ENCODE measurements at places on chromosomes 3 and 15.

GRCh38 chr3:117706037-117706436 lies 996.5 kb downstream of the TUSC7 start:
- H3K27ac ChIP-seq: no peak overlapping the region
- no peak for DNase-seq
- no peaks in the 10 kb centered on the region for H3K36me3 ChIP-seq
- no peaks in the 10 kb centered on the region for H3K27me3 ChIP-seq
- H3K4me1 ChIP-seq: no peaks in the 10 kb centered on the region

DNA sequence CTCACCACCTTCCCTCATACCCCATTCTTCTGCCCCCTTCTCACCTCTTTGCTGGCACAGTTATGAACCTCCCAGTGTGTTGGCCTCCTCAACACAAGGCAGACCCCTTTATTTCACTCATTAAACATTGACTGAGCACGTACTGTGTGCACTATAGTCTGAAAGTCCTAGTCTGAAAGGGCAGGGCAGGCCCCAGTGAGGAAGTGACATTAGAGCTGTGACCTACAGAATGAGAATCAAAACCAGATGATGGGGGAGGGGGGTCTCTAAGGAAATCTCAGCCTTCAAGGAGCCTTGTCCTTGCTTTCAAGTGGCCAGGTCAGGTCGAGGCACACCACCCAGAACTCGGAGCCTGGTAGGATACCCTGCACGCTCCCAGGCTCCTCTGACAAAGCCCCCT lies 3.5 kb downstream of the SLC28A1 start:
- no peaks in the 10 kb centered on the region for H3K4me1 ChIP-seq
- H3K27ac ChIP-seq: no peak overlapping the region
- no peak for DNase-seq
- H3K36me3 ChIP-seq: no peaks in the 10 kb centered on the region
- H3K27me3 ChIP-seq: no peaks in the 10 kb centered on the region

DNA sequence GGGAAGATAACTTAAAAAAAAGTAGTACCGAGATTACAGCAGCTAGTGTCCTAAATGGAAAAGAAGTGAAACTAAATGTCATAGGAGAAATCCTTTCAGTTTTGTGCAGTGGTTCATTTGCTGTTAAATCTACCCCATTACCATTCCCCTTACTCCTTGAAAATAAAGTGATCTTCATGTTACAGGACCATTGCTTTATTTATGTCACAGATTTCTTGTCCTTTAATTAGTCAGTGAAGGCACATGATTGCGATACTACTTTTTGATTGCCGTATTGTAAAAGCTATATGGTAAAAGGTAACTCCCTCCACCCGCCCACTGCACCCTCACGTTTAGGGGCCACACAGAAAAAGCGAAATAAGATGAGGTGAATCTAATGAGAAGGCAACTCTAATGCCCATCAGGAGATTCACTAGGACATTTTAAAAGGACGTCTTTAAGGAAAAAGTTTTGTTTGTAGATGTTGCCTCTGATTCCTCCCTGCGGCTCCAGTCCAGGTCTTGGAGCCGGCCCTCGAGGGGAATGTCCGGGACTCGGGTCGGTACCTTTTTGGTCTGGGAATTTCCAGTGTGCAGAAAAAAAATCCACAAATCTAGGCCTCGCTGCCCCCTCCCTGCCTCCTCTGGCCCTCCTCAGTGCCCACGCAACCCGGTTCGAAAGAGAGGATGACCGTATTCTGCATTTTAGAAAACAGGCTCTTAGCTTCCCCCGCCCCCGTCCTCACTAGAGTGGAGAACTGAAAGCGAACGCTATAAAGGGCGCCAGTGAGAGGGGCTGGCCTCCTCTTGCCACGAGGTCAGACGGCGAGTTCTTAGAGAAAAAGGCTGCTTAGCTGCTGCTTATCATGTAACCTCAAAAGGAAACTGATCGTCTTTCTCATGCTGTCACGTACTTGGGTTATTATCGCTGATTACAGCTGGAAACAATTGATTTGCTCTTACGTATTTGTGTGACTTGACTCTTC lies 21.8 kb upstream of the NFKBIZ start:
- no peaks in the 10 kb centered on the region for H3K36me3 ChIP-seq
- DNase-seq: peak; percentile 89

- H3K27me3 ChIP-seq: no peaks in the 10 kb centered on the region
- H3K4me1 ChIP-seq: no peaks in the 10 kb centered on the region
- H3K27ac ChIP-seq: no peak overlapping the region
- H3K4me3 ChIP-seq: no peak overlapping the region
Measured at GRCh38 chr15:38197553-38197952, 55.1 kb upstream of the SPRED1 start.

DNA sequence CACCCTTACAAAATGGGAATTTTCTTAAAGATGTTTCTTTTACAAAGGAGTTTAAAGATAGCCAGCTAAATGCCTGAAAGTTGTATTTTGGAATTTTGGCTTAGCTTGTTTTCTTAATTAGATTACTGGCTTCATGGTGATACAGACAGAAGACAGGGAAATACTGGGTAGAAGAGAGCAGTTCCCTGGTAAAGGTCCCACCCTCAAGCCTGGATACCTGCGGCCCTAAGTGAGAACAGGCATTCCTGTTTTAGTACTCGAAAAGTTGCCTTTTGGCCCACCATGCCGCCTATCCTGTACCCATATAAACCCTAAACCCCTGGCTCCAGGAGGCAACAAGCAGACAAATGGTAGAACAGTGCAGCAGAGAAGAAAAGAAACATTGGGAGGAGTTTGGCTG lies 29.4 kb downstream of the SETMAR start:
- no peaks in the 10 kb centered on the region for H3K27me3 ChIP-seq
- H3K4me3 ChIP-seq: no peak overlapping the region
- H3K27ac ChIP-seq: no peak overlapping the region
- no peak for DNase-seq
- H3K4me1 ChIP-seq: peaks cover 2% of the 10 kb centered on the region

DNA sequence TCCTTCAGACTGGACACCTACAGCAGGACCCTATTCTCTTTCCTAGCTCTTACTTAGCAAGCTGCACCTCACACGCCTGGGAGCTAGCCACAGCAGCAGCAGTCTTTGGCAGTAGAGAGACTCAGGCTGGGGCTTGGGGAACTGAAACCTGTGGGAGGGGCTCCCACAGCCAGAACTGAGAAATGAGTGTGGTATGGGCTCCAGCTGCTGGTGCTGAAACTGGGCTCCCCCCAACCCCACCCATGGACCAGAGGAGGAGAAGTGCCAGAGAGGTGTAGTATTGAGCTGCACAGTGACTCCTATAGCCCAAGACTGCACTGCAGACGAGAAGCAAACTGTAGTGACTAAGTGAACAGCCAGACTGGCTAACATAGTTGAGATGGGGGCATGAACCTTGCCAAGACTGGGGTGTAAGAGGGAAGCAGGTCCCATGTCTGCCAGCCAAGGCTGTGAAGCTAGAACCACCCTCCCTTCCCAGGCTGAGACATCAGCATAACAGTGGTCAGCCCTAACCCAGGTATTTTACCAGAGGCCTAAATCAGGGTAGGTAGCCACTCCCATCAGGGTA lies 62.5 kb downstream of the MYO5A start:
- DNase-seq: no peak
- no peaks in the 10 kb centered on the region for H3K36me3 ChIP-seq
- no peaks in the 10 kb centered on the region for H3K4me1 ChIP-seq

- DNase-seq: no peak
- no peaks in the 10 kb centered on the region for H3K4me1 ChIP-seq
- no peaks in the 10 kb centered on the region for H3K36me3 ChIP-seq
- no peak overlapping the region for H3K27ac ChIP-seq
- H3K27me3 ChIP-seq: no peaks in the 10 kb centered on the region
Measured at GRCh38 chr3:178456621-178457285, 79.5 kb upstream of the KCNMB2 start.

DNA sequence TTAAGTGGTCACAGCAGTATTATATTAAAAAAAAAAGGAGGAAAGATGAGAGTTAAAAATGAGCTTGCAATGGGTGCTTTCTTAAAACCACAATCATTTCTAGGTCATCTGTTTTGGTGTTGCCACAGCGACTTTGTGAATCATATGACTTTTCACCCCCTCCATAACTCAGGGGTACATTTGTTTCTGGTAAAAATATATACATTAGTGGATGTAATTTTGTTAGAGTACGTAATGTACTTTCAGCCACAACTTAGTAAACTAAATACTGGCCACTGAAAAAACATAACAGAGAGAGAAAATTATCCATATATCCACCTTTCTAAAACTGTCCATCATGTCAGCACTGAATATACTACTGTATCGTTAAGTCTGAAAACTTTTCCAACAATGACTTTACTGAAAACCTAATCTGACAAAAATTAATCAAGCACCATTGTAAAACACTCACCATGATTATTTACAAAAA lies 3.4 kb downstream of the ANKRD28 start:
- DNase-seq: no peak
- peaks cover 13% of the 10 kb centered on the region for H3K4me1 ChIP-seq
- no peak overlapping the region for H3K27ac ChIP-seq
- peak overlapping the region; percentile 46 for H3K4me3 ChIP-seq
- H3K36me3 ChIP-seq: no peaks in the 10 kb centered on the region

- no peaks in the 10 kb centered on the region for H3K4me1 ChIP-seq
- H3K4me3 ChIP-seq: no peak overlapping the region
- no peak overlapping the region for H3K27ac ChIP-seq
- DNase-seq: no peak
Measured at GRCh38 chr3:160125258-160125657, 100.0 kb upstream of the C3orf80 start.

DNA sequence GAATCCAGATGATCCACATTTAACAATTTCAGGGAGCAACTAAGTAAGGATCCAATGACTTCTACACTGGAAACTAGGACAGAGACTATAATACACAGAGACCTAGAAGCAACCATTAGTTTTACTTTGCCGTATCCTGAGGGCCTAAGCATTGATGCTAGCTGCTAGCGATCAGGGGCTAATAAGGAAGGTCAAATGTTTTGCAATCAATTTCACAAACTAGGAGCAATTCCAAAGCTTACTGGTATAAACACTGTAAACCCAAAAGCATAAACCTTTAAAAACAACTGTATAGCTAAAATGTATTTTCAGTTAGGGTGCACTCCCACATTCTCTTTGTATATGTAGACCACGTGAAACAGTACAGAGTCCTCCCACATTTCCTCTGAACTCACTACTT lies 31.5 kb downstream of the FBN1 start:
- no peak for DNase-seq
- no peaks in the 10 kb centered on the region for H3K27me3 ChIP-seq
- H3K4me1 ChIP-seq: peaks cover 5% of the 10 kb centered on the region
- H3K36me3 ChIP-seq: no peaks in the 10 kb centered on the region

DNA sequence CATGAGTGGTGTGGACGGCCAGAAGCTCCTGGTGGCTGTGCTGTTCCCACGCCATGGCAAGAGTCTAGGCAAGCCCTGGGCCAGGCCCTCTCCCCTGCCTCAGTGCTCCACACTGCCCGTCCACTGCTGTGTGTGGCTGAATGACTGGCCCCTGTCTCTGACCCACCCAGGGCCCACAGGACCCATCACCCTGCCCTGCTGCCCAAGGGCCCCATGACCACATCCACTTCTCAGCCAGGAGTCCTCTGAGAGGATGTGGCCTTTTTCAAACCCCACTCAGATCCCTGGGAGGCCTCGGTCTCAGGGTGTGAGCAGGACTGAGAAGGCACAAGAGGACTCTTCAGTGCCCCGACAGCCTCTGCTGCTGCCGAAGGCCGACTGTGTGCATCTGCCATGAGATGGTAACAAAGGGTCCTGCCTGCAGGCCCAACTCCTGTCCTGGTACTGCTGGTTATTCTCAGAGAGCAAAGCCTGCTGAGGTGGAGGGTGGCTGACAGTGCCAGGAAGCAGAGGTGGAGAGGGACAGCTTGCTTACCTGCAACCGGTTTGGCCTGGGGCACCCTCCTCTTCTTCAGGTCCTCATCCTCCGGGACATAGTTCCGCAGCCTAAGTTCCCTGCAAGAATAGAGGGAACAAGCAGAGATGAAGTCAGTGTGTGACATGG lies 47.5 kb downstream of the PTH1R start:
- H3K36me3 ChIP-seq: peaks cover 66% of the 10 kb centered on the region
- H3K27ac ChIP-seq: peak overlapping the region; percentile 56
- no peak for DNase-seq
- H3K4me3 ChIP-seq: no peak overlapping the region
- H3K27me3 ChIP-seq: no peaks in the 10 kb centered on the region
- peaks cover 50% of the 10 kb centered on the region for H3K4me1 ChIP-seq

- H3K36me3 ChIP-seq: peaks cover 2% of the 10 kb centered on the region
- DNase-seq: no peak
- no peak overlapping the region for H3K27ac ChIP-seq
- no peak overlapping the region for H3K4me3 ChIP-seq
Measured at GRCh38 chr15:82737975-82738374, 28.3 kb upstream of the AP3B2 start.

GRCh38 chr15:44710236-44711095 lies 657 bp downstream of the PATL2 start:
- peak; percentile 71 for DNase-seq
- peaks cover 47% of the 10 kb centered on the region for H3K4me1 ChIP-seq
- no peaks in the 10 kb centered on the region for H3K27me3 ChIP-seq

- H3K4me1 ChIP-seq: no peaks in the 10 kb centered on the region
- no peak for DNase-seq
- no peak overlapping the region for H3K4me3 ChIP-seq
- H3K27ac ChIP-seq: no peak overlapping the region
- H3K36me3 ChIP-seq: no peaks in the 10 kb centered on the region
- no peaks in the 10 kb centered on the region for H3K27me3 ChIP-seq
Measured at GRCh38 chr3:3636815-3637214, 162.4 kb upstream of the LRRN1 start.

DNA sequence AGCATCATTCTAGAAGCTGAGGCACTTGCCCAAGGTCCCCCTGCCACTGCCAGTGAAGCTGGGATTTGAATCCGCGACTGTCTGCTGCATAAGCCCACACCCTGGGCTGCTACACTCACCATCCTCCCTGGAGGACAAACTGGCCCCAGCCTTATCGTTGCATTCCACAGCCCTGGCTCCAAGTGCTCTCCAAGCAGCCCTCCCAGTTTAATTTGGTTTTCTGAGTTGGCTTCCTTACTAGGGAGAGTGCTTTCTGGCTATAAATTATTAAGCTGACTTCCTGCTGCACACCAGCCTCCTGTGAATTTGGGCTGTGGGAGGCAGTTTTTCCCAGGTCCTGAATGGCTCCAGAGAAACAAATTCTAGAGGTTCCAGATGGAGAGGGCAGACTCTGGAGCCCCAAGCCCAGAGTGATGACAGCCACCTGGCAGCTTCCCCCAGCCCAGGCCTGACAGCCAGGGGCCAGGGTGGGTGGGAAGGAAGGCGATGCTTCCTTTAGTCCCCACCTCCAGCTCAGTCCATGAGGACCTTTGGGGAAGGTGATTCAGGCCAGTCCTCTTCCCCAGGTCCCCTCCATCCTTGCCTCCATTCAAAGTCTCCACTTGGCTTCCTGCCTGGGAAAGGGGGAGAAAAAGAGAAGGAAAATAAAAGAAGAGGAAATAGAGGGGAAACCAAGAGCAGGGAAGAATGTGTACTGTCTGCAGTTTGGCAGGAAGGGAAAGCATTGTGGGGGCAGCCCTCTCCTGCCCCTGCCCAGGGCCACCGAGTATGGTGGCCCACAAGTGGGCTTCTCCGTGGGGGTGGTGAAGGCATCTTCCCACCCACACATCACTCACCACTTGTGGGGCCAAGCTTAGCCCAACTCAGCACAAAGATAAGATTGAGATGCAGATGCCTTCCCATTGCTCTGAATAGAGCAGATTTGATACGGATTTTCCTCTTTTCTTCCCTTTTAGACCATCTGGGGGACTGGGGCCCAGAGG lies 69.6 kb downstream of the SEMA5B start:
- peak overlapping the region; percentile 53 for H3K27ac ChIP-seq
- no peaks in the 10 kb centered on the region for H3K27me3 ChIP-seq
- H3K36me3 ChIP-seq: no peaks in the 10 kb centered on the region
- no peak for DNase-seq

All from upper lobe of left lung (tissue), 6 donors.